ENCODE measurements at places on chromosomes 3 and 15.

DNA sequence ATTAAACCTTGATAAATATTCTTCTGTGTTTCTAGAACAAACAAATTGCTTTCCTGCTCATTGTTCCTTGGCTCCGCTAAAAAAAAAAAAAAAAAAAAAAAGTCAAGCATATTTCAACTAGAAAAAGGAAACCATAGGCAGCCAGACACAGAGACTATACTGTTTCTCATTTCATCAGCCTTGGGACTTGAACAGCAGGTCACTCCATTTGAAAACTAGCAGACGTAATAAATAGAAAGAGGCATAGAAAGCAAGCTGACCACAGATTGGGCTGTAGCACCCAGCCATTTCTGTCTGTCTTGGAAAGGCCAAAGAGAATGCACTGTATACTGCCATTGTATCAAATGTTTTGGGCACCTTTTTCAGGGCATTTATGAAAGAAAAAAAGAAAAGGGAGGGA lies 697.1 kb downstream of the NLGN1 start:
- DNase-seq = no peak

DNA sequence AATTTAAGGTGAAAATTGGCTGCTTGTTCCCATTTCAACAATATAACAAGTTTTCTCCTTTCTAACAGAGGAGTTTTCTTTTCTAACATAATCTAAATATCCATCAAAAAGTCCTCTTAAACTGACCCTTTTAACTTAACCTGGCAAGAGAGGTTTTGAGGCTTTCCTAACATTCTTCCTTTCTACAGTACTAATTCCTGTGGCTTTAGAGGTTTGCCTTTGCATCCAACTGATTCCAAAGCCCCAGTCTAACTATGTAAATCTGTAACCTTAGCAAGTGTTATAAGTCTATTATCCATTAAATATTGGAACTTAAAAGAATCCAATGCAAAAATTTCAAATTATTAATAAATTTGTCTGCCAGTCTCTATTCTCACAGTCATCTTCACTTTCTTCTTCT lies 134.1 kb downstream of the ISL2 start:
- peak; percentile 58 for DNase-seq

GRCh38 chr15:62344806-62345539 lies 179.9 kb upstream of the C2CD4B start:
- peak; percentile 62 for DNase-seq

- no peak for DNase-seq
Measured at GRCh38 chr15:52011711-52012144, 7.3 kb upstream of the MAPK6 start.

DNA sequence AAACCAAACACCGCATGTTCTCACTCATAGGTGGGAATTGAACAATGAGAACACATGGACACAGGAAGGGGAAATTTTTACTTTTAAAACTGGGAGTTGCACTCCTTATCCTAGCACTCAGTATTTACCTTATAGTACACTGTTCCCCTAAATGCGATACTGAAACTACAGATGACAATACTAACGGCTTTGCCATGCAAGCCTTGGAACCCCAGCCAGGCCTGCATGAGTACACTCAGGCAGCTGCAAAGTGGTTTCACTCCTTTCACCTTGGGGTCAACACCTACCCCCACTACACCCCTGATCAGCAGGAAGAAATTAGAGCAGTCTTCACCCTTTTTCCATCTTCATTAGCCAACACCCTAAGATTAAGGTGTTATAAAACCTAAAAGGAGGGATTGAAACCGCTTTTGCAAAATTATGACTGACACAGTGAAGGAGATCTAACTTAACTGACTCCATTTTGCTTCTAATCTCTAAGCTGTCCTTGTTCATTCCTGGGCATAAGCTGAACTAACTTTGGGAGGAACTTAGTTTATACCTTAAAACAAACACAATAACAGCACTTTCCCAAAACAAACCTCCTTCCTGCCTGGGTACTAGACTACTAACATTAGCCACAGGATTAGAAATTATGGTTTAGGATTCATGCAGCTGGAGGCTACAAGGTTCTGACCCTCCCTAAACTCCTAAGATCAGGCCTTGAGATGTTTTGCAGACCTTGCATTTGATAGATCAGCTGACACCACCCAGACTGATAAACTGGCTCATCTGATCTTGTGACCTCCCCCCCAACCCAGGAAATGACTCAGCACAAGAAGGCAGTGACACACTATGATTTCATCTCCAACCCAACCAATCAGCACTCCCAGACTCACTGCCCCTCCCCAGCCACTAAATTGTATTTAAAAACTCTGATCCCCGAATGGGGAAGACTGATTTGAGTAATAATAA lies 452.1 kb upstream of the PPP2R3A start:
- peak; percentile 69 for DNase-seq

- DNase-seq = no peak
Measured at GRCh38 chr3:125628212-125628611, 32.9 kb upstream of the OSBPL11 start.

GRCh38 chr15:53126144-53126543 lies 336.0 kb upstream of the ONECUT1 start:
- no peak for DNase-seq

GRCh38 chr3:5194341-5194740 lies 6.8 kb downstream of the EDEM1 start:
- no peak for DNase-seq

DNA sequence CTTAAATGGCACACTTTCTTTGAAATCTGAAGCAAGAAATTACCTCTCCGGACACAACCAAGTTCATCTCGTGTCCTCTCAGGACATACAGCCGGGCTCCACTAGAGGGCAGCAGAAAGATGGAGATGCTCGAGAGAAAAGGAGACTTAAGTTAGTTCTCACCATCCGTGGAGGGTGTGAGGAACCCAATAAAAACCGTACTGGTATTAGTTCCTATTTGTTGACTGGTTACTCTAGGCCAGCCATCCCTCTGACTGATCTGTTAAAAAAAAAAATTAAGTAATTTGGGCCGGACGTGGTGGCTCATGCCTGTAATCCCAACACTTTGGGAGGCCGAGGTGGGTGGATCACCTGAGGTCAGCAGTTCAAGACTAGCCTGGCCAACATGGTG lies 7.9 kb upstream of the CYP11A1 start:
- peak; percentile 71 for DNase-seq

DNA sequence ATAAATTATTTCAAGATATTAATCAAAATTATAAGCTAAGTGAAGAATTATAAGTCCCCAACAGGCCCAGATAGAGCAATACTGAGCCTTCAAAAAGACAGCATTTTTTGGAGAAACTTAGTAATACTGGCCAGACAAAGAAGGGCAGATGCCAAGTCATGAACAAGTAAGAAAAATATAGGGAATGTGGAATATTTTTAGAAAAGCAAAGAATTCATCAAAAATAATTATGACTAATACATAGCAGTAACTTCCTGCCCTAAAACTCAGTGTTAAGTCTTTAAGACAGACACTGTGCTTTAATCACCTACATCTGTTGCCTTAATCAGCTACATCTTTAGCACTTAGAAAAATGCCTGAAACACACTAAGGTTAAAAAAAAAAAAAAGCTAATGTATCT lies 31.2 kb downstream of the DPH6 start:
- DNase-seq = peak; percentile 83

DNA sequence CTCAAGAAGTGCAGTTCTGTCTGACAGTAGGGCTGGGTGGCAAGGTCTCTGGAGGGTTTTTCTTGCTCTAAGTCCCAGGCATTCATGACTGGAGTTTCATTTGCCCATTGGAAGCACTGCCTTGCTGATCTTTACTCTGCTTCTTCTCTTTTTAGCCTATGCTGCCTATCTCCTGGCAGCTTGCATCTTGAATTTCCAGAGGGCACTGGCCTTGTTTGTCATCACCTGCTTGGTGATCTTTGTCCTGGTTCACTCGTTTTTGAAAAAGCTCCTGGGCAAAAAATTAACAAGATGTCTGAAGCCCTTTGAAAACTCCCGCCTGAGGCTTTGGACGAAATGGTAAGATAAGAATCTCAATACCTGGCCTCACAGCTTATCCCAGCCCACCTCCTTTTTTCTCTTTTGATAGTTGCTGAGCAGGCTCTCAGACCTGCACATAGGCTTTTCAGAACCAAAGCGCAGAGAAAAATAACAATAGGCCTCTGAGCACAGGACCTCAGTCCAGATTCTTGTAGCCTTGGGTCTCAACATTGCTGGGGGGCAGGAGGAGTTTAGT lies 10.9 kb downstream of the SLC28A2 start:
- no peak for DNase-seq

DNA sequence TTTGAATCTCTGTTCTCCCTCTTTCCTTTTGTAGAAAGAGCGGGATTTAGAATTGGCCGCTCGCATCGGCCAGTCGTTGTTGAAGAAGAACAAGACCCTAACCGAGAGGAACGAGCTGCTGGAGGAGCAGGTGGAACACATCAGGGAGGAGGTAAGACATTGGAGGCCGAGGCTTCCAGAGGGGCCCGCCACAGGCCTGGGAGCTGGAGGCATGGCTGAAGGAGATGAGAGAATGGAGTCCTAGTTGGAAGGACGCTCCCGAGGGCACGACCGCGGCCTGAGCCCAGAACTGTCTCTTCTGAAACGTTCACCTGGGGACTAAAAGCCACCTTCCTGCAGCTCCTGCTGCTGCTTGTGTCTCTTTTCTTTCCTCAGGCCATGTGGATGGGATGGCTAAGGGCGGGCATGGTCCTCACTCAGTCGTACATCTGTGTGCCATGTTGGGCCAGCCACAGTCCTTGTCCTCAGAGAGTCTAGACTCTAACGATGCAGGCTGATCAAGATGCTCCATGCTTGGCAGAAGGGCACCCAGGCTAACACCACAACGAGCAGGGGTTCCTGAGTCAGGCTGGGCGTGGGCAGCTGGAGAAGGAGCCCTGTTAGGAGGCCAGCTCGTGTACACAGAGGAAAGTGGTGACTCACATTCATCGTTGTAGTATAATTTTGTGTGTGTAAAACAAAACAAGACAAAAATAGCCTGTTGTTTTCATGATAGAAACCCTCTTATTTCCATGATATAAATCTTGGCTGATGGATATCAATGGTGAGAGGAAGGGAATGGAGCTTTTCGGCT lies 81.1 kb downstream of the CCK start:
- no peak for DNase-seq

DNA sequence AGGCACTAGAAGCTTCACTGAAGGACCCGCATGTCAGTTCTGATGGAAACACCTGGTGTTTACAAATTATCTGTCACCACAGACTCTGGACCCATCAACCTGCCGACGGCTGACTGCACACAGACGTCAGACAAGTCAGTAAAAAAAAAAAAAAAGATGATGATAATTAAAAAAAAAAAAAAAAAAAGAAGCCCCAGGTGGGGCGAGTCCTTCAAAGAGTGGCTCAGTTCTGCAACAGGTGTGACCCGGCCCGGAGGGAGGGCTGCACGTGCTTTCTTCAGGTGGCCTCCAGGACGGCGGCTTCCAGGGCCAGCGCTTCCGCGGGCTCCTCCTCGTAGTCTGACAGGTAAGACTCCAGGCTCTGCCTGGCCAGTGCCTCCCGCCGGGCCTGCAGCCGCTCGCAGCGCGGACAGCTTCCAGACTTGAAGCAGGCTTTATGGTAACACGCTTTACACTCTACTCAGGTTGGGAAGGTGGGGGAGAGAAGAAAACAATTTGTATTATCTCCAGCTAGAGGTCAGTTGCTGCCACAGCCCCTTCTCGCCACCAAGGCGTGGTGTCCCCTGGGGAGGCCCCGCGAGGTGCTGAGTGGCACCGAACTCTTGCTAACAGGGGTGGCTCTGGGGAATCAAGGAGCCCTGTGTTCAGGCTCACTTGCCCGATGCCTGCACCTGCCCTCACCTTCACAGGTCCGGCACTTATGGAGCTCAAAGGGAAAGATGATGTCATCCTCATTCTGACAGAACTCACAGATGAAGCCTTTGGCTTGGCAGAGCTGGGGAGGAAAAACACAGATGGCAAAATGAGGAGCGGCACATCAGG lies 61.8 kb downstream of the RUBCN start:
- no peak for DNase-seq

- no peak for DNase-seq
Measured at GRCh38 chr3:157444797-157445184, 8.1 kb downstream of the PTX3 start.

GRCh38 chr3:77001062-77001701 lies 38.7 kb upstream of the ROBO2 start:
- DNase-seq = peak; percentile 69

Measured in fibroblast of skin of abdomen (primary cell).